ENCODE measurements at places on chromosomes 1 and 21.

- no peak for DNase-seq
These were observed 646.0 kb upstream of the TMPRSS15 start for GRCh38 chr21:19049567-19049966.

GRCh38 chr1:36414384-36414783, 16.7 kb upstream of the LSM10 start:
- DNase-seq = no peak

- DNase-seq = no peak
These were observed 2.7 kb upstream of the PIGC start for GRCh38 chr1:172446547-172446946.

GRCh38 chr1:84300501-84300900, 1.0 kb upstream of the SAMD13 start:
- DNase-seq = no peak

DNA sequence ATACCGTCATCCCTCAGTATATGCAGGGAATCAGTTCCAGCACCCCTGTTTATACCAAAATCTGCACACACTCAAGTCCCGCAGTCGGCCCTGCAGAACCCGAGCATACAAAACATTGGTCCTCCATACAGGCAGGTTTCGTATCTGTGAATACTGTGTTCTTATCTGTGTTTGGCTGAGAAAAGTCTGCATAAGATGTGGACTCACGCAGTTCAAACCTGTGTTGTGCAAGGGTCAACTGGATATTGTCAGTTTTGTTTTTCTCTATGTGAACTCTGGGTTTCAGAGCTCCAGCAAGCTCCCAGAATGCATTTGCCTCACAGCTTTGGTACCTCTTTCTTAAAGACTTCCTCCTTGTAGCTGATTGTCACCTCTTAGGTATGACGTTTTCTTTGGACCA, 100.6 kb downstream of the NR5A2 start:
- DNase-seq = no peak

DNA sequence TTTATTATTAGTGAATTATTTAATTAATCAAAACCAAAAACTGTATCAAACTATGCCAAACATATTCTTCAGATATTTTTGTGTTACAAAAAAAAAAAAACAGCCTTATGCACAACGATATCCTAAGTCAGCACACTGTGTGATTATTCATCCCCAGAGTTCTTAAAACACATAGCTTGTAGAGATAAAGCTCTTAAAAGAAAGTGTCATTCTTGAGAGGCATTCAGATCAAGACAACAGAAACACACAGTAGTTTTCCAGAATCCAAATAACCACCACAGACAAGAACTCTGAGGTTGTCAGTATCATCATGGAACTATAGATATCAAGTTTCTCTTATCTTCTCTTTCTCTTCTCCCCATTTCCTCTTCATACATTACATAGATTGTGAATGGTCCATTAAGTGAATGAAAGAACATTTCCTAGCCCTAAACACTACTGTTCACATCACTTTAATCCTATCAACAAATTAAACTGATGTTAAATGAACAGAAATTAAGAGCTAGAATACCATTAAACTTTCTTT, 13.5 kb downstream of the ZZZ3 start:
- DNase-seq = no peak

GRCh38 chr1:171219346-171220080, 28.8 kb upstream of the FMO1 start:
- peak; percentile 79 for DNase-seq

DNA sequence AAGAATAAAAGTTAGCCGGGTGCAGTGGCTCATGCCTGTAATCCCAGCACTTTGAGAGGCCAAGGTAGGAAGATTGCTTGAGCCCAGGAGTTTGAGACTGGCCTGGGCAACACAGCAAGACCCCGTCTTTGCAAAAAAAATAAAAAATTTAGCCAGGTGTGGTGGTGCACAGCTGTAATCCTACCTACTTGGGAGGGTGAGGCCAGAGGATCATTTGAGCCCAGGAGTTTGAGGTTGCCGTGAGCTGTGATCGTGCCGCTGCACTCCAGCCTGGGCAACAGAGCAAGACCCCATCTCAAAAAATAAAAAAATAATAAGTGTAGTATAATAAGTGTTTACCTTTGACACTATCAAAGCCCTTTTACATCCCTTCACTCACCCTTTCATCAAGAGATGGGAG, 5.0 kb downstream of the ACTN2 start:
- no peak for DNase-seq

DNA sequence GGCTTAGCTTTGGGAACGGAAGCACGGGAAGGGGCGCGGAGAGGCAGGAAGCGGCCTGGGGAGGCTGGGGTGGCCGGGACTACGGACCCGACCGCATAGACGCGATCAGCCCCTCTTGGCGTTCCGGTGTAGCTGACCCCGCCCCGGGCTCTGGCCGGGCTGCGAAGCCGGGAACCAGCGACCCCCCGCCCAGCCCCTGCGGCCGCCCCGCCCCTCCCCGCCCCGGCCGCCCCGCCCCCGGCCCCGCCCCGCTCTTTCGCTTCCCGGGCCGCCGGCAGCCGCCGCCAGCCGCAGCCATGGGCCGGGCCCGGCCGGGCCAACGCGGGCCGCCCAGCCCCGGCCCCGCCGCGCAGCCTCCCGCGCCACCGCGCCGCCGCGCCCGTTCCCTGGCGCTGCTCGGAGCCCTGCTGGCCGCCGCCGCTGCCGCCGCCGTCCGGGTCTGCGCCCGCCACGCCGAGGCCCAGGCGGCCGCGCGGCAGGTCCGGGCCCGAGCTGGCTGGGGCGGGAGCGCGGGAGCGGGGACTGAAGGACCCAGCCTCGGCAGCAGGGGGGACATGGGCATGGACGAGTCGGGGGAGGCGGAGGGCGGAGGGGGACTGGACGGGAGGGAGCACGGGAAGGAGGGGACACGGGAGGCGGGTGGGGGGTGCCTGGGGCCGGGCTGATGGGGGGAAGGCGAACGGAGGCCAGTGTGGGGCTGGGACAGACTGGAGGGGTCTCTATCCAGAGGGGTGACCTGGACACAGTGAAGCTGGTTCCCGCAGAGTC, at the start of gene SELENON:
SELENON (plus strand) TSS at position 259 of the 768 bp plus-strand sequence; CDS start at position 297, 38 bp downstream.
- peak; percentile 67 for DNase-seq

GRCh38 chr1:181637998-181638397, 154.7 kb downstream of the CACNA1E start:
- DNase-seq = no peak

- DNase-seq = no peak
These were observed 1410.1 kb downstream of the MRPL39 start for GRCh38 chr21:24197132-24197643.

DNA sequence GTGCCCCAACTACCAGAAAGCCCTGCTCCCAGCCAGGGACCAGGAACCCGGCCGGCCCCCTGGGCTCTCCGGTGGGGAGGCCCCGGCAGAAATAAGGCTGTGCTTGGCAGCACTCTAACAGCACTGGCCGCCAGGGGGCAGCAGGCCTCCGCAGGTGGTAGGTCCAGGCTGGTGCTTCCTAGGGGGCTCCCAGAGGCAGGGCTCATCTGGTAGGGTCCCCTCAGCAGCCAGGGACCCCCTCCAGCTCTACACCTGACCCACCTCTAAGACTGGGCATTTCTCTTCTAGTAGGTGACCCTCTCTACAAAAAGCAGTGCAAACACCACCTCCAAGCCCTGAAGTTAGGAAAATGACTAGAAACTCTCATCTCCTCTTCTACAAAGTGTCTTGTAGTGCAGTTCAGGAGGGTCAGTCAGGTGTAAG, 85.6 kb downstream of the STUM start:
- DNase-seq = peak; percentile 66

DNA sequence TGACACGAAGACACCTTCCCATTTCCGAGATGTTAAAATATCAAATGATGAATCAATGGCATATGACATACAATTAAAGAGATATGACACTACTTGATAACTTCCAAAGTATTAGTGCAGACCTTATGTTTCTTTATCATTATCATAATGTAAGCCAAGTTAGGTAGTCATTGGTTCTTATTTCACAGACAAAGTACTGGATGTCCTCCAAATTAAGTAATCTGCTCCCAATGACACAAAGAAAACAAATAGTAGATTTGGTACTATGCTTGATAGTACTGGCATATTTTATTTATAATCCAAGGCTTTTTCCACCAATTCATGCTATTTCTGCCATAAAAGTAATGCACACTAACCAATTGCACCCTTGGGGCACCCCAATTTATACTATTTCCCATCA, 11.9 kb upstream of the NRIP1 start:
- DNase-seq = no peak

Data from EH (cell line).